ENCODE measurements at places on chromosomes 13 and 19. TPM values are rescaled to one million over a fixed set of nuclear protein-coding genes. Genes with fewer than 3 reads are reported as not detected.

DNA sequence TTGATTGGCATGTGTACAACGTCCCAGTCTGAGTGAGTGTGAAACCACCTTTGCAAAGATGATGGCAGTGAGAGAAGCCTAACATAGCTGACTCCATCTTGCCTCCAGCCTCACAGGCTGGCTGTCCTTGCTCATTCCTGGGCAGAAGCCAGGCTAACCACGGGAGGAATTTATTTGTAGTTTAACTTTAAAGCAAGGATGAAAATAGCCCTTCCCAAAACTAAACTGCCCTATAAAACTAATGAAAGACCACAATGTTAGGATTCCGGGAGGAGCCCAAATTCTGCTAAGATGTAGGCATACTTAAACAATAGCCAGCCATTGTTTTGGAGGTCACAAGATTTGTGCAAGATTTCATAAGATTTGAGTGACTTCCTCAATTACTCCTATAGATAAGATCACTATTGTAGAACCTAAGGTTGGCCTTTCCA is 96.6 kb upstream of the LSM14A start:
- H3K27me3 ChIP-seq, result peaks cover 5% of the 10 kb centered on the region
- H3K36me3 ChIP-seq, result no peaks in the 10 kb centered on the region
- H3K4me3 ChIP-seq, result no peak overlapping the region
- no peak overlapping the region for H3K27ac ChIP-seq
- no peak for DNase-seq
- no peaks in the 10 kb centered on the region for H3K4me1 ChIP-seq

The PLK5 gene
- not detected for total RNA-seq

- no peak overlapping the region for H3K4me3 ChIP-seq
- no peaks in the 10 kb centered on the region for H3K4me1 ChIP-seq
- H3K27ac ChIP-seq, result no peak overlapping the region
- H3K36me3 ChIP-seq, result peaks cover 13% of the 10 kb centered on the region
- no peaks in the 10 kb centered on the region for H3K27me3 ChIP-seq
These were observed 45.0 kb downstream of the MYH14 start for GRCh38 chr19:50248413-50248812.

The CGB8 gene
- total RNA-seq, result not detected

The MYH14 gene
- 142 TPM for total RNA-seq

DNA sequence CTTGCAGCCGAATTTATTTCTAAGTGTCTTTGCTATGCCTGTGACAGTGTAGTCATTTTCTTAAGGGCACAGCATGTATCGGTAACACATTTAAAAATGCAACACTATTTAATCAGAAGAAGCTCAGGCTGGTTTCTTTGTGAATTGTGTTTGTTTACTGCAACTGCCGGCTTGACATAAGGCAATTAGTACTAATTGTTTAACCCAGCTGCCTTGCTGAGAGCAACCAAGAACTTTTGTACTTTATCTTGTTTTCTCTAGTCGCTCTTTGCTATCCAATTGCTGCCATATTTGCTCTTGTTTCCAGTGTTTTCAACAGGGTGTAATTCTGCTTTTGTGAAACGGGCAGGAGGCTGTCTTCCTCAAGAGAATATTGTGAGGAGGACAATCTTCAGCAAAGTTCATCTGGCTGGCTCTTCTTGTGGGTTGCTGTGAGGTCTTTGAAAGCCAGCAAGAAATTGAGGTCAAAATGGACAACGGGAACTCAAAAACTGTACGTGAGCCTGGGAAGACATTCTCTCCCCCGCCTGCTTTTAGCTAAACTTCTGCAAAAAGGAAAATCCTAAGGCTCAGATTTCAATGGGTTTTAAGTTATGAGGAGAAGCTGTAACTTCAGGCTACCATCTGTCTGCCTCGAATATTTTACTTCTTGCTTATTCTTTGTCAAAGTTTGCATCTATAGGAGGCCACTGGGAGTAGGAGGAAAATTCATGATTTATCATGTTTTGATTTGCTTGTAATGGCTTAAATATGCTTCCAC is 75.8 kb upstream of the TSHZ3 start:
- H3K27me3 ChIP-seq, result peaks cover 2% of the 10 kb centered on the region
- no peaks in the 10 kb centered on the region for H3K4me1 ChIP-seq
- DNase-seq, result peak; percentile 54
- H3K4me3 ChIP-seq, result no peak overlapping the region
- no peak overlapping the region for H3K27ac ChIP-seq

The IGFL2 gene
- not detected for total RNA-seq

- H3K27me3 ChIP-seq, result no peaks in the 10 kb centered on the region
- H3K27ac ChIP-seq, result no peak overlapping the region
- DNase-seq, result no peak
- no peak overlapping the region for H3K4me3 ChIP-seq
These were observed 3.8 kb upstream of the MLNR start for GRCh38 chr13:49216334-49216733.

- H3K27me3 ChIP-seq, result no peaks in the 10 kb centered on the region
- no peaks in the 10 kb centered on the region for H3K4me1 ChIP-seq
- DNase-seq, result no peak
- no peak overlapping the region for H3K4me3 ChIP-seq
These were observed 16.0 kb upstream of the URI1 start for GRCh38 chr19:29926031-29926430.

DNA sequence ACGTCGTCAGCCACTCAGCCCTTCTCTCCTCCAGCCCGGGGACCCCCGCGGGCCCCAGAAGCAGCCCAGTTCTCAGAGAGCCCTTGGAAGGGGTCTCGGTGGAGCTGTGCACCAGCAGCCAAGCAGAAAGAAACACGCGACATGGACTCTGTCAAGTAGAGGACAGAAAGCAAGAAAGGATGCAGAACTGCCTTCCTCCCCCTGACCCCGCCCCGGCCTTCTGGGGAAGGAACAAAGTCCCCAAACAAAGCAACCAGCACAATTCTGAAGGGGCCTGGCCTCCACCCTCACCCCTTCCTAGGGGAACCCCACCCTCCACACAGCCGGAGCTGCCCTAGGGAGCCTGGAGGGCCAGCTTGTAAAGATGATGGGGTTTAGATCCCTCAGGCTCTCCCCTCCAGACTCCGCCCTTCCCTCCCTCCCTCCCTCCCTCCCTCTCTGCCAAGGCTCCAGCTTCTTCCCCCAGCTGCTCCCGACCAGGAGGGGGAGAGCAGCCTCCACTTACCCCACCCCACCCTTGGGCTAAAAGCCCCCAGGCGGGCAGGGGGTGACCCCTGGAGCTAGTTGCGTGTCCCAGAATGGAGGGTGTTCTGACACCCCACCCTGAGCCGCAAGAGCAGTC is 7.8 kb downstream of the LYL1 start:
- DNase-seq, result no peak
- H3K4me1 ChIP-seq, result peaks cover 3% of the 10 kb centered on the region
- no peaks in the 10 kb centered on the region for H3K27me3 ChIP-seq

DNA sequence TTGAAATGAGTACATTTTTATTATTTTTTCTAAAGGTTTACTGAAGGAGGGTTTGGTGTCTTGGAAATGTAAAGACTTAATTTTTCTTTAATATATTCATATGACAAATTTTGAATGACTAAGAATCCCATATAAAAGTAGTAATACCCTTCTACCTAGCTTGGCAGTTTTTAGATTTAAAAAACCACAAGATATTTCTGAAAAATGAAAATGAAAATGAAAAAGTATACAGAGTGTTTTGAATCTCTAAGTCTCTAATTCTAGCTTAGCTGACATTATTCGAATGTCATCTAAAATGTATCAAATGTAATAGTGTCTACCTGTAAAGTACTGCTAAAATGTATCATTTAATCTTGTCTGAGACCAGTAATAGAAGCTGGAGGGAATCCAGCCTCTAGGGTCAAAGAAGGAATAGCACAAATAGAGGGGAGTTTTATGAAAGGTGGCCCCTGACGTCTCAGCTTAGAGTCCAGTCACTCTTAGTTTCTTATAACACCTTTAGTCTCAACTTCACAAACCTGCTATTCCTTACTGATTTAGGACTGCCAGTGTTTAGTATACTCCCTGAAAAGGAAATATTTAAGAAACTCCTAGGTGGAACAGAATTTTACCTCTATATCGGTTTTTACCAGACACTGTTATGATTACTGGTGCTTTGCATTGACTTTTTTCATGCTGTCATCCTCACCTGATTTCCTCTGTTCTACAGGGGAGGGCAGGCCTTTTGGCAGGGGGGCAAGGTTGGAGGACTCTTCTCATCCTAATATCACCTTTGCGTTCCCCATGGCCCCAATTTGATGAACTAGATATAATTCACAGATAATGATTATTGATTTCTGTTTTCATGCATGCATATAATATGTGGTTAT is 16.2 kb upstream of the MIR17HG start:
- H3K4me3 ChIP-seq, result no peak overlapping the region
- no peaks in the 10 kb centered on the region for H3K27me3 ChIP-seq
- no peak overlapping the region for H3K27ac ChIP-seq
- no peaks in the 10 kb centered on the region for H3K36me3 ChIP-seq

GRCh38 chr13:100644371-100644770 is 30.2 kb downstream of the TMTC4 start:
- H3K27ac ChIP-seq, result no peak overlapping the region
- DNase-seq, result peak; percentile 13
- H3K4me1 ChIP-seq, result no peaks in the 10 kb centered on the region
- no peak overlapping the region for H3K4me3 ChIP-seq
- no peaks in the 10 kb centered on the region for H3K27me3 ChIP-seq
- peaks cover 5% of the 10 kb centered on the region for H3K36me3 ChIP-seq
